ENCODE measurements at places on chromosomes 6 and 20.

DNA sequence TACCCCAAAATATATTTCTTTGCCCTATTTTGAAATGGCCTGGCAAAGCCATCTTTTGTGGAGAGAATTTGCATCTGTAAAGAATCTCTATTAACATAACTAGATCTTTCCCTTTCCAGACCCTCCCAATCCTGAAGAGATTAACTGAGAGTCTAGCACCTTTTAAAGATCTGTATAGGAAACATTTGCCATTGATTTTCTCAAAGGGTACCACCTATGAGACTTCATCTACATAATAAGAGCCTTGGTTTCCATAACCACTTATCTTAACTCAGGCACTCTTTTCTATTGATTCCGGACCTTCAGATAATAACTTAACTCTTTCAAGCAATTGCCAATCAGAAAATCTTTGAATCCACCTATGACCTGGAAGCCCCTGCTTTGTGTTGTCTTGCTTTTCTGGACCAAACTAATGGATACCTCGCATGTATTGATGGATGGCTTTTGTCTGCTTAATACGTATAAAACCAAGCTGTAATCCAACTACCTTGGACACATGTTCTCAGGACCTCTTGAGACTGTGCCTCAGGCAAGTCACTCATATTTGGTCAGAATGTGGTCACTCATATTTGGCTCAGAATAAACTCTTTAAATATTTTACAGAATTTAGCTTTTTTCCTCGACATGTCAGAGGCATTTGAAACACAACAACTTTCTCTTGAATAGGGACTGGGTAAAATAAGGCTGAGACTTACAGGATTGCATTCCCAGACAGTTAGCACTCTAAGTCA, 31.4 kb downstream of the SLC22A2 start:
- no peak for DNase-seq

- no peak for DNase-seq
These were observed 19.2 kb upstream of the SPDEF start for GRCh38 chr6:34575326-34575725.

- no peak for DNase-seq
These were observed 45.4 kb upstream of the DTNBP1 start for GRCh38 chr6:15708231-15708630.

DNA sequence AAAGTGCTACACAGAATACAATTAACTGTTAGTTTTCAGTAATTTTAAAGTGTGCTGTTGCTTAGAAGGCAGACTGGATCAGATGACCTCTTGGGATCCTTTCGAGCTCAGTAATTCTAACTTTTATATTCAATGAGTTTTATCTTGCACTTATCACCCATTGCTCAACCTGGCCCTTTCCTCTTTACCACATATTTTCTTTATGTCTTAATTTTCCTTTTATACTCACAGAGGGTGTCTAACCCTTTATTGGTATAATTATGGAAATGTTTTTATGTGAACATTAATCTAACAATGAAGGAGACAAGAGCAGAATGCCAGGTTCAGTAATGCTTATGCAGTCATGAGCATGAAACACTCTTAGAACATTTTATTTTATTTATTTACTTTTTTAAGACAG, 39.7 kb upstream of the CARMIL1 start:
- no peak for DNase-seq

DNA sequence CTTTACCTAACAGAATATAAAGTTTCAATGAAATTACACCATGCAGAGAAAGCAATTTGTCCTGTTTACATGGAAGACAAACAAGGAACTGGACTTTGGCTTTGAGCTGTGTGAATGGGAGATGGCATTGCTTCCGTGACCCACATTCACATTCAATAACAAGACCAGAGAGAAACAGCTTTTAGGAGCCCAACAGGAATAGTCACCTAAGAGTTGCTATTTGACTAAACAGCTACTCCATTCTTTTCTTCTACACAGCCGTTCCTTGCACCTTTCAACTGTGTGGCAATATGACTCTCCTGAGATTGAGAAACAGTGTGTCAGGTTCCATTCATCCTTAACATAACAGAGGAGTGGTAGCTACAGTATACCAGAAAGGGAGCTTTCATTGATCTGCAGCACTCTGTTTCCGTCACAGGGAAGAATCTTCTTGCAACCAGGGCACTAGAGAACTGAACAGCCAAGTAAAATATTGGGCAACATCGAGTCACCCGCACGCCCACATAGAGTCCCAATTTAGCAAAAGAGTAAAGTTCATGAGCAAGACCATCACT, 355.1 kb downstream of the HAO1 start:
- DNase-seq: no peak

GRCh38 chr20:23265226-23265625, 85.4 kb upstream of the NXT1 start:
- DNase-seq: no peak

GRCh38 chr6:119340796-119341487, 8.6 kb downstream of the MAN1A1 start:
- no peak for DNase-seq

DNA sequence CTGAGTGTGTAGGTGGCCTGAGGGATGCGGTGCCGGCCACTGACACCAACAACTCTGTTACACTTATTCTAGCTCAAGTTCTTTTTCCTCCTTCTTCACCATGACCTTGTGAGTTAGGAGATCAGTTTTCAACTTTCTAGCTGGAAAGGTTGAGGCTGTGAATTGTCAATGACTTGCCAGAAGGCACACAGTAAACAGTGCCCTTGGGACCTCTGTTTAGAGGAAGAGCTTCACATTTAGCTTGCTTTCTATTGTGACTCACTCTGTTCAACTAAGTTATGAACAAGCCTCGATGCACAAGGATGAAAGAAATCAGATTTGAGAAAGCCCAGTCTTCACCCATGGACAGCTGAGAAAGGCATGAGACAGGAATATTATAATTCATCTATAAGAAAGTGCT, 455.6 kb downstream of the MAFB start:
- DNase-seq: no peak

GRCh38 chr6:117601811-117602150, 530 bp downstream of the GOPC start:
- no peak for DNase-seq

DNA sequence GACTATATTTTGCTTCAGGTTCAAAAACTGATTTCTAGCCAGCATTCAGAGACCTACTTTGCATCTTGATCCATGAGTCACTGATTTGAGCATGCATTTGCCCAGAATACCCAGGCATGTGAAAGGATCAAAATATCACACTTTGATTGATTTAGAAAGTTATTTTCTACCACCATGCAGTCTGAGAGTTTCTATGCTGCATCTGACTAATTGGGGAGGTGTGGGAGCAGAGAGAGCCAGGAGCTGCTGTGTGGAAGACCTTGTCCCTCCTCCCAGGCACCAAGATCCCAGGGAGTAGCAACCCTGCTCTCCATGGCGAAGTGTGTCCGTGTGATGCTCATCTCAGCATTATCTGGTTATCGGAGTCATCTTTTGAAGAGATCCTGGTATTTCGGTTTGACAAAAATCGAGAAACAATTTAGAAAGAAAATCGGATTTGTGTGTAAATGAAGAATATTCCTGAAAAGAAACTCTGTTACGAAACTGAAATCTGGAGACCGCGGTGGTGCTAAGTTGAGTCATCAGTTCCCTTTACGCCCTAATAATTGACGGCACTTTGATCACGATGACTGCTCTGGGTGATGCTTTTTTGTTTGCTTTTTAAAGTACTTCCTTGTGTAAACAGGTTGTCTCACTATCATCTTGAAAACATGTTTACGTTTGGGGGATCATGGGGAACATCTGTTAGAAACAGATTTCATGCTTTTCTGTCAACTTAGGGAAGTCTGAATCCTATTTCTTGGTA, 193.4 kb downstream of the BACH2 start:
- DNase-seq: peak; percentile 48

DNA sequence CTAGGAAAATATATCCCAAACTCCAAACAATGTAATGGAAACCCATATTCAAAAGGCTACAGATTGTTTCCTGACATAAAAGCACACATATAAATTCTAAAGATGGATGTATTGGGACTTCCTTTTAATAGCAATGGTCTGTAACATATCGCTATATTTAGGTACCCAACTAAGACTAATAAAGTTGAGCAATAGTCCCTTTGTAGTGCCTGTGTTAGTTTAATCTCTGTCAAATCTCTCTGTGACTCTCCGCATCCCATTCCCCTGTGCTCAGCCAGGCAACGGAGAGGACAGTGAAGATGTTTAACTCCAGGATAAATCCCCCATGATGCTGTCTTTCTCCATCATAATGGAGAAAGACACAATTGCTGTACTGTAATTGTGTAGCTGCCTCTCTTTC, 19.0 kb downstream of the RCAN2 start:
- DNase-seq: no peak

DNA sequence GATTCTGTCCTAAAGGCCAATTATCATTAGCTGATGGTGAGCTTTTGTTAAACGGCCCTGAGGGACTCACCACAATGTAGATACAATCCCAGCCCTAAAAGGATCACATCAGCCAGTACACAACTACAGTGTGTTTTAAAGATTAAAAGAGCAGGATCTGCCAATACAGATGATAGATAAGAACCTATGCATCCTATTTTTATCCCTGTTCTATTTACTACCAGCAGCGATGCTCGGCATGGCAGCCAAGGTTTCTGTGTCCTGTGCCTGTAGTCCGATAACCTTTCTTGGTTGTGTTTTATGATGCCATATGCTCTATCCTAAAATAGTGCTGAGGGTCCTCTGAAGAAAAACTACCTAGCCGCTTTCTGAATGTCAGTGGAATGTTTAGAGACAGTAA, 289.4 kb downstream of the PHACTR1 start:
- no peak for DNase-seq

GRCh38 chr6:78031228-78031627, 378.4 kb downstream of the MEI4 start:
- no peak for DNase-seq

DNA sequence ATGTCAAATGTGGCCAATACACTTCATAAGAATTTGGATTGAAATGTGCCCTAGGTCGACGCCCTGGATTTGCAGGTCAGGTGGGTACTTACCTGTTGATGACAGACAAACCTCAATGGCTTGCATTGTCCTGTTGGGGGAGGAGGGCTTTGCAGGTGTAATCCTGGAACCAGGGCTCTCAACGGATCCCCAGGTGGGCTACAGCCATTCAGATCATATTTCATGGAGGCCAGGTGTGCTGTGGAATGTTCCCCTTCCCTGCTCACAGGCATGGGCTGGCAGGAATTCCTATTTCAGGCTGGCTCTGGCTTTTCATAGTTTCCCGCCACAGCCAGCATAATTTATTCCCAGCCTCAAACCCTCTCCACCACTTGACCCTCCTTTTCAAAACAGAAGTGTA, 254.7 kb downstream of the SMOC2 start:
- DNase-seq: no peak
